ENCODE measurements at places on chromosomes 16 and 17.

- no peak for DNase-seq
Observed at GRCh38 chr17:13024526-13025257, 6.9 kb upstream of the ELAC2 start.

DNA sequence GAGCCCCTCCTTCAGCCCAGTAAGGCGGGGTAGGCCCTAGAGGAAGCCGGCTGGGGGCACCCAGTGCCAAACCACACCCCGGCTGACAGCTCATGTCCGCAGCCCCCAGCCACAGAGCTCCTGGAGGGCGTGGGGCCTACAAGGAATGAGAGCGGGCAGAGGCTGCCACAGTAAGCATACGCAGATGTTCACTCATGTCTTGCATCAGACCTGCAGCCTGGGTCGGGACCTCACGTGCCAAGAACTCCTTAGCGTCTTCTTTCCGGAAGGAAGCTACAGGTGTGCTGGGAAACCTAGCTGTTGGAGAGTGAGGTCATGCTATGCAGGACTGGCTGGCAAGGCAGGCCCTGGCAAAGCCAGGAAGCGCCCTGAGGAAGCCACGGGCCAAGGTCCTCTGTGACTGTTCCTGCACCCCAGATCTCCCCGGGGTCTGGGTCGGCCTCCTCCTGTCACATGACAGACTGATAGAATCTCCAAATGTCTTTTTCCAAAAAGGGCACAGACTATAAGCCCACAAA is 1.6 kb downstream of the ZNF598 start:
- no peak for DNase-seq

DNA sequence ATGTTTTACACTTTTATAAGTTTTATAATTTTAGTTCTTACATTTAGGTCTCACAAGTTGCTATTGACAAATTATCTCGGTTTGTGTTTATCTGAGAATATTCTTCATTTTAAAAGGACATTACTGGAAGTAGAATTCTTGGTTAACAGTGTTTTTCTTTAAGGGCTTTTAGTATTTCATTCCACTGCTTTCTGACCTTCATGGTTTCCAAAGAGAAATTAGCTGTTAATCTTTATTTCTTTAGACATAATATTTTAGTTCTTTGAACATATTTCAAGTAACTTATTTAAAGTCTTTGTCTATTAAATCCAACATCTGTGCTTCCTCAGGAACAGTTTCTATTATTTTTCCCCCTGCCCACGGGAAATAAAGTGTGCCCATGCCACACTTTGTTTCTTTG is 240.1 kb upstream of the AXIN2 start:
- DNase-seq, result no peak

- DNase-seq, result no peak
Observed at GRCh38 chr17:74453665-74454196, 12.7 kb upstream of the CD300A start.

- no peak for DNase-seq
Observed at GRCh38 chr17:56826611-56827414, 6.9 kb downstream of the C17orf67 start.

DNA sequence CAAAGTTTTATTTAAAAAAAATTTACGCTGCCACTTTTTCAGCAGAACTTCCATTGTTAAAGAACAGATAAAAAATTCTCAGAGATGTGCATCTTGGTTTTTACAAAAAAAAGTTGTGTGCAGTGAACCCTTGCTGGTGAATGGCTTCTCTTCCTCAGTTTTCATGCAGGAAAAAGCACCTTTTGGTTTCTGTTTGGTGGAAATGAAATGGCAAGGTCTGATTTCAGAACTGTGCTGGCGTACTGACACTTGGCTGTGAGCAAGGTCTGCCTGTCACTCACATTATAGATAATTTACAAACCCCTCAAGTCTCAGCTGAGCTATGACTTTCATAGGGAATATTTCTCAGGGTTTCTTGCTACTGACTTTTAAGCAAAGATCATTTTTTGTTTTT is 5.7 kb upstream of the SALL1 start:
- no peak for DNase-seq

GRCh38 chr17:68612209-68612922 is 11.2 kb upstream of the FAM20A start:
- no peak for DNase-seq

GRCh38 chr16:71670537-71670936 is 44.6 kb downstream of the MARVELD3 start:
- DNase-seq, result no peak

DNA sequence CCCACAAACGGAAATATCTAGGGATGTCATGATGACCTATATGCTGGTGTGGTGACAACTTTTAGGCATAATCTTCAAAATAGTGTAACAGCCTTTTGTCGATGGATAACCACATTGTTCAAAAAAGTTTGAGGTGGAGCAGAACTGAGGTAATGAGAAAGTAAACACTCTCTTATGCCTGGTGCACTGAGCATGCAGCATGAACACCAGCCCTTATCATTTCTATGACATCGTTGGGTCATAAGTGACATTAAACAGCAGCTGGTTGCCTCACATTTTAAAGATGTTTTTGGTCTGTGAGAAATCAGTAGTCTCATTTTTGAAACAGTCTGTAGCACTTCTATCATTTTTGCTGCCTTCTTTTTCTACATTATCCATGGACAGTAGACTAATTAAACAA is 1.8 kb downstream of the KRT23 start:
- no peak for DNase-seq

DNA sequence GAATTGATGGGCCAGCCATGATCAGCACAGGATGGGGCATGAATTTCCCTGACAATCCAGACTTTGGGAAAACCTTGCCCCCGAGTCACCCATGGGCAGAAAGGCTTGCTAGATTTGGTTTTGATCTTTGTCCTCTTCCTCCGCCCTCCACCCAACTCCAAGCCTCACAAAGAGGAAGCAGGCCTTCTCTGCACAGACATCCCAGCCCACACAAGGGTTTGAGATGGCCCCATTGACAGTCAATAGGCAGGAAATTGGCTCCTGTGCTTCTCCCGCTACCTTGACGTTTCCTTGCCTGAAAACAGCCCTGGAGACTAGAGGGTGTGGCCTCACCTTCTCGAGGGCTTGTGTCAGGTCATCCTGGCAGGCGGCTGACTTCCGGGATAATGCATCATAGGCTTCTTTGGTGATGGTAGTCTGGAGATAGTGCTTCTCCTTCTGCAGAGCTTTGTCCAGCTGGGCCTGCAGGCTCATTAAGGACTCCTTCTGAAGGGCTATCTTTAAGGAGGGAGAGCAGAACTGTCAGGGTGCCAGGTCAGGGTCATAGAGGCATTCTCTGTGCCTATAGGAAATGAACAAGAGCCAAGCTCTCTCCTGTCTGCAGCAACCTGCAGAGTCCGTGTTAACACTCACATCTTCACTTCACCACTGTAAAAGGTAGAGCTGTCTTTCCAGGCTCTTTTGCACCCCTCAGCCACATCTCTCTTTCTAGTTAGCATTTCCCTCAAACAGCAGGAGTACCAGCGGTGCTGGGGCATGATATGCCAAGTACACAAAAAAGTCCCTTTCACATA is 32.2 kb downstream of the DHX38 start:
- DNase-seq, result no peak

- DNase-seq, result no peak
Observed at GRCh38 chr17:13154398-13154797, 136.6 kb upstream of the ELAC2 start.

- DNase-seq, result no peak
Observed at GRCh38 chr17:39069114-39069756, 82.2 kb downstream of the PLXDC1 start.

DNA sequence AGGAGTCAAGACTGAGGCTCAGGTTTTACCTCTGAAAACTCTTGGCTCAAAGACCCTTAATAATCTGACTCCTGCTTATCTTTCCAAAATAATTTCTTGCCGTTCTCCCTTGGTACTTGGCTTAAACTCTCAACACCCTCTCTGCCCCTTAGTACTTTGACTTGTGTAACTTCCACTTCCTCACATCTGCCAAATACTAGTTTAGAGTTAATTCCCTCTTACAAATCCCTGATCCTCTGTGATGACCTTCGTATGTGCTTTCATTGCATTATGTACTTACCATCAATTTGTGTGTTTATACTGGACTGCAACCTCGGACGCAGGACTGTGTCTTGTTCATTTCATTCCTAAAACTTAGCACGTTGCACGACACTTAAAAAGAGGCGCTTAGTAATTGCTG is 35.2 kb downstream of the ZNF207 start:
- DNase-seq, result no peak

GRCh38 chr16:74107795-74108610 is 188.6 kb upstream of the PSMD7 start:
- no peak for DNase-seq

- DNase-seq, result no peak
Observed at GRCh38 chr16:63749276-63749675, 1372.6 kb downstream of the CDH11 start.

GRCh38 chr16:85036236-85037049 is 8.8 kb downstream of the KIAA0513 start:
- no peak for DNase-seq

- no peak for DNase-seq
Observed at GRCh38 chr17:7363311-7363710, 8.4 kb downstream of the TMEM95 start.

- DNase-seq, result no peak
Observed at GRCh38 chr17:12342609-12343435, 322.1 kb downstream of the MAP2K4 start.

- no peak for DNase-seq
Observed at GRCh38 chr17:218432-219110, 37.1 kb upstream of the DOC2B start.

- DNase-seq, result no peak
Observed at GRCh38 chr16:6558126-6558525, 774.5 kb upstream of the RBFOX1 start.

- DNase-seq, result no peak
Observed at GRCh38 chr17:81710514-81711308, 1.4 kb upstream of the SLC25A10 start.

DNA sequence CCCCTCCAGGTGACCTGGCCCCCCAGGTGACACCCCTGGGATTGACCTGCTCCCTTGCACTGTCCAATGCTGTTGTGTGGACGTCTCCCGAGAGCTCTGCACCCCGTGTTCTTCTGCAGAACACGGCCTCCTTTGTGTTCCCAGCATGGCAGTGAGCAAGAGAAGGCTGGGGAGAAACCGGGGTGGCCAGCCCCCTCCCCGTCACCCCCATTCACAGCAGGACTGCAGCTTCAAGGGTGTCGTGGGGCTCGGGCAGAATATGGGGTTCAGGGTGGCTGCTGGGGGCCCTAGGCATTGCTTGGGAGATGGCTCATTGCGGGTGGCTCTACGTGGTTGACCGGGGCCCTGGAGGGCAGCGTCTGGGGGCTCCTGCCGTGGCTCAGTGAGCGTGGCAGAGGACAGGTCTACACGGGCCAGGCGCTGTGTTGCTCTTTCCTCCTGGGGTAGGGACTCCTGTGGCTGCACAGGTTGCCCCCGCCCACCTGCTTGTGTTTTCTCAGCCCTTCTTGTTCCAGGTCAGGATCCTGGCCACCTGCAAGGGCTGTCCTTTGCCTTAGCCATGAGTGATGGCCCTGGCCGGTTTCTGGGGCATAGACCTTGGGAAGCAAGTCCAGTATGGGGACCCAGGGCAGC is 12.5 kb downstream of the GSE1 start:
- no peak for DNase-seq

- no peak for DNase-seq
Observed at GRCh38 chr16:23298290-23298915, 3.7 kb upstream of the SCNN1B start.
